CD4-positive, alpha-beta T cell treated with Interleukin-15 for 1 hour (primary cell): ENCODE measurements at places on chromosomes 2 and 18.

DNA sequence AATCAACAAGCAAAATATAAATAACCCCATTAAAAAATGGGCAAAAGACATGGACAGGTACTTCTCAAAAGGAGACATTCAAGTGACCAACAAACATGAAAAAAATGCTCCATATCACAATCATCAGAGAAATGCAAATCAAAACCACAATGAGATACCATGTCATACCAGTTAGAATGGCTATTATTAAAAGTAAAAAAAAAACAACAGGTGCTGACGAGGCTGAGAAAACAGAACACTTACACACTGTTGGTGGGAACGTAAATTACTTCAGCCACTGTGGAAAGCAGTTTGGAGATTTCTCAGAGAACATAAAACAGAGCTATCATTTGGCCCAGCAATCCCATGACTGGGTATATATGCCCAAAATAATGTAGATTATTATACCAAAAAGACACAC, 69.1 kb downstream of the CWC22 start:
- no peak for DNase-seq

GRCh38 chr2:75289771-75290170, 90.5 kb upstream of the TACR1 start:
- DNase-seq = no peak

GRCh38 chr2:40344364-40344763, 107.5 kb downstream of the SLC8A1 start:
- DNase-seq = no peak

DNA sequence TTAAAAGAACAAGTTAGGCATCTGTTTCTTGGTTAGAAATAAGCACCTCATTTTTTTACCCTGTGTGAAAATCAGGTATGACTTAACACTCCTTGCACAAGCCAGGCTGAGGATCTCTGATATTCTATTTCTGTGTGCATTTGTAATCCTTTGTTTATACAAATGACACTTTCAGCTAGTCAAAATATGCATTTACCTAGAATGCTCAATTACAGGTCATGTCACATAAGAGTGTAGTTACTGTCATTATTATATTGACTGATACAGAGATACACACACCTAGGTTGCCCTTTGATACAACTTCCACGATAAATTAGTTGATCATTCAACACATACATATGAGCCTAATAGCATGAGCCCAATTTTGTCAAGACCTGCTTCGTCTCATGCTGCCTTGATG, 144.3 kb downstream of the CHST9 start:
- DNase-seq = no peak

- DNase-seq = no peak
Measured at GRCh38 chr2:120109186-120110061, 96.5 kb downstream of the EPB41L5 start.

- no peak for DNase-seq
Measured at GRCh38 chr2:236086971-236087465, 81.2 kb downstream of the GBX2 start.

DNA sequence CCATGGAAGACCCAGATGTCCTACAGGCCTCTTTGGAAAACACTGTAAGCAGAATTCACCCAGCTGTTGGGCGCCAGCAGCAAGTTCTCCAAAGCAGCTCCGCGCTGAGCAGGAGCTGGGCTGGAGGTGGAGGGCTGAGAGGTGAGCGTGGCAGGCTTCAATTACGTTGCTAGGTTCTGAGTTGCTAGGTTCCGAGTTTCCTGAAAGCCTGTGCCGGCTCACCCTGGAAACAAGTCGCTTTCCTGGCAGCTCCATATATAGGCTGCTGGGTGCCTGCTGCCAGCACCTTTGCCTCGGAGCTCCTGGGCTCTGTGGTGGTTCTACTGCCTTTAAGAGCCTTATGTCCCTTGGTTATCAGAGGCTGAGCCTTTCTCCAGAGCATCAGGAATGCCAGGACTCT, 14.4 kb upstream of the EGR4 start:
- DNase-seq = no peak

DNA sequence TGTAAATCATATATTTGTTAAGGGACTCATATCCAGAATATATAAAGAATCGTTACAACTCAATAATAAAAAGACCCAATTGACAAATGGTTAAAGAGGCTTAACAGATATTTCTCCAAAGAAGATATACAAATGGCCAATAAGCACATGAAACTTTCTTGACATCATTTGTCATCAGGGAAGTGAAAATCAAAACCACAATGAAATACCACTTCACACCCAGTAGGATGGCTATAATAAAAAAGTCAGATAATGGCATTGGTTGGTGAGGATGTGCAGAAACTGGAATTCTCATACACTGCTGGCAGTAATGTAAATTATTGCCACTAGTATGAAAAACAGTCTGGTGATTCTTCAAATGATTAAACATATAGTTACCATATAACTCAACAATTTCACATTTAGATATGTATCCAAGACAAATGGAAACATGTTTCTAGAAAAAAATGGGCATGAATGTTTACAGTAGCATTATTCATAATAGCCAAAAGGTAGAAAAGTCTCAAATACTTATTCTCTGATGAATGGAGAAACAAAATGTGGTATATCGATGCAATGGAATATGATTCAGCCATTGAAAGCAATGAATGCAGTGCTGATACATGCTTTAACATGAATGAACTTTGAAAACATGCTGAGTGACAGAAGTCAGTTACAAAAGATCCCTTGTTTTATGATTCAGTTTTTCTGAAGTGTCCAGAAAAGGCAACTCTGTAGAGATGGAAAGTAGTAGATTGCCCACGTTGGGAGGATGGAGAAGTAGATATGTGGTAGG, 304.6 kb upstream of the ZEB2 start:
- DNase-seq = no peak

DNA sequence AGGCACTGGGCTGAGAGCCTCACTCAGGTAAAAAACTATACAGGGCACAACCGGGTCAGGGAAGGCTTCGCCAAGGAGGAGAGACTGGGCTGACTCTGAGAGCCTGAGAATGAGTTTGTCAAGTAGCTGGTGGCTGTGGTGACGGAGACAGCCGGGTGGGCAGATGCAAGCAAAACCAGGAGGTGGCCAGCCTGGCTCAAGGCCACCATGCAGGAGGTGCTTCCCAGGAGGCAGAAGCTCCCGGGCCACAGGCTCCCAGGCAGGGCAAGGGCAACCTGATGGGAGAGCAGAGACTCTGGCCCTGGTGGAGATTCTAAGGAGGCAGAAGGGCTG, 2.9 kb upstream of the INHBB start:
- DNase-seq = no peak

- DNase-seq = no peak
Measured at GRCh38 chr18:60259052-60259681, 113.4 kb downstream of the MC4R start.

DNA sequence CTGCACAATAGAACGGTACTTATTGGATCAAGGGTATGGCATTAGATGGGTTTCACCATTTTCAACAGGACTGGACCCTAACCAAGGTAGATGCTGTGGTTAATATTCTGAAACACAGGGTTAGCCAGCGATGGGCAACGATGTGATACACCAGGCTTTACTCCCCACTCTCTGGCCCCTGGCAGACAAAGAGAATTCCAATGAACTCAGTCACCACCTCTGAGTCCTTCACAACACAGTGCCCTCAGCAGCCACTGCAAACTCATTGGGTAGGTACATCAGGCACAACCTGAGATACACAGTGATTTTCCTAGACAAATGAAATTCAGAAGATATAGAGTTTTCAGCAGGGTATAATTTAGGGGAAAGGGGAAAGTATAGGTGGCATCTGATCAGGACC, 634.5 kb downstream of the ZEB2 start:
- no peak for DNase-seq

- no peak for DNase-seq
Measured at GRCh38 chr2:98698896-98699295, 32.0 kb downstream of the MGAT4A start.

- DNase-seq = no peak
Measured at GRCh38 chr2:80830891-80831290, 526.3 kb upstream of the LRRTM1 start.

DNA sequence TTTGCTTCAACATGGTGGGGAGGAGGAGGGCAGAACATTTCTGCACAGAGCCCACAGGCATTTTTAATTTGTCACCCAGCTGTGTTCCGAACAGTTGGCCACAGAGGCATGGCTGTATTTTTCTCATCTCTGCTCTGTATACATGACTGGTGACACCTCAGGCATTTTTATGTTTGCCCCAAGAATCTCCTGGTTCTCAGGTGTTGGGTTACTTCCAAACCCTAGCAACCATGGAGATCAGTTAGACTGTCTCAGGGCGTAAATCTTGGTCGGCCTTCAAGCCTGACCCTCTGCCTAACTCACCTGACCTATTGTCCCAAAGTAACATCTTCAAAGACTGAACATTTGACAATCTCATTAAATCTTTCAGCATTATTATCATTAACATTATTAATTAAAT, 100.0 kb downstream of the ABCA12 start:
- DNase-seq = no peak

- DNase-seq = no peak
Measured at GRCh38 chr18:72056171-72056570, 488.0 kb downstream of the CBLN2 start.

- no peak for DNase-seq
Measured at GRCh38 chr2:199903111-199903510, 8.0 kb upstream of the C2orf69 start.

DNA sequence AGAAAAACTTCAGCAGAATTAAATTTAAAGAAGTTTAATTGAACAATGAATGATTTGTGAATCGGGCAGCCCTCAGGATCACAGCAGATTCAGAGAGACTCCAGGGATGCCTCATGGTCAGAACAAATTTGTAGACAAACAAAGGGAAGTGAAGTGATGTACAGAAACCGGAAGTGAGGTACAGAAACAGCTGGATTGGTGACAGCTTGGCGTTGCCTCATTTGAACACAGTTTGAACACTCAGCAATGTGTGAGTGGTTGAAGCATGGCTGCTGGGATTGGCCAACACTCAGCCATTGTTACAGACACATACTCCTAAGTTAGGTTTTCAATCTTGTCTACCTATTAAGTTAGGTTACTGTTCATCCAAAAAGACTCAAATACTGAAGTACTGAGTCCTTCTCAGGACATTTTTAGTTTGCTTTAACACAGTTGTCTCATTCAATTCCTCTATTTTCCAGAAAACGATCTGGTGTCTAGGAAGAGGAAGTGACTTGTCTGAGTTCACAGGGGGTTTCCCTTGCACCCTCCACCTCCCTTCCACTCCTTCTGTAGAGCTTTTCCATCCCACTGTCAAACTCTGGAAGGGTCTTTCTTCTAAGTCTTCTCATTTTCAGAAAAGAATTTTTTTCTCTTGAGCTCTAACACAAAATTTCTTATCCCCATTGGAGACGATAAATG, 137.9 kb downstream of the SLC4A3 start:
- no peak for DNase-seq

- no peak for DNase-seq
Measured at GRCh38 chr2:228433721-228434120, 252.2 kb upstream of the SPHKAP start.

DNA sequence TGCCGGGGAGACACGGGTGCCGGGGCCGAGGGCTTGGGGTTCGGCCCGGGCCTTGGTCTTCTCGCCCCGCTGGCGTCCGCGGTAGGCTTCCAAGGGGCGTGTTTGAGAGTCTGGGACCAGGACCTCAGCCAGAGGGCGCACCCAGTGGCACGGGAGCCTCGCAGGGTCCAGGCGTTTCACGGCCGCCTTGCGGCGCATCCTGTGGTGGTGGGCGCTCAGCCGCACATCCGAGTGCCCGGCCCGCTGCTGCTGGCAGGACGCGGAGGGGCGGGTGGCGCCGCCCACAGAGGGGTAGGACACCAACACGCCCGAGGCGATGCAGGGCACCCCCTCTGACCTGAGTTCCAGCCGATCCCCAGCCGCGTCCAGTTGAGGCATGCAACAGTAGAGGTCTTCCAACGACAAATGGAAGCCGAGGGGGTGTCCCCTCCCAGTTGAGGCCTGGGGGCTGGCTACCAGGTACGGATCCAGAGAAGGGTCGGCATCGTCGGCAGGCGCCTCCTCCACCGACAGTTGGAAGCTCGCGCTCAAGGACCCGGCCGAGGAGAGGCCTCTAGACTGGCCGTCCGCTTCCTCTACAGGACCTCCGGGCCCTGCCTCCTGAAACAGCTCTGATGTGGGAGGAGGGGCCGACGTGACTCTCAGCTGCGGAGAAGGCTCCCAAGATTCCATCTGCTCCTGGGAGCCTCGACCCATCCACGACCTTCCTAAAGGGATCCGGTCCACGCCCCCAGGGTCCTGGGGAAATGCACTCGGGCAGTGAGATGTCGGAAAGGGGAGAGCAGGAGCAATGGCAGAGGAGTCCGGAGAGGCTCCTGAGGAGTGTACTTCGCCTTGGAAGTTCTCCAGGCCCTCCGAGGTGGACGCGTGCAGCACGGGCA, 6.3 kb downstream of the C2orf81 start:
- peak; percentile 34 for DNase-seq

DNA sequence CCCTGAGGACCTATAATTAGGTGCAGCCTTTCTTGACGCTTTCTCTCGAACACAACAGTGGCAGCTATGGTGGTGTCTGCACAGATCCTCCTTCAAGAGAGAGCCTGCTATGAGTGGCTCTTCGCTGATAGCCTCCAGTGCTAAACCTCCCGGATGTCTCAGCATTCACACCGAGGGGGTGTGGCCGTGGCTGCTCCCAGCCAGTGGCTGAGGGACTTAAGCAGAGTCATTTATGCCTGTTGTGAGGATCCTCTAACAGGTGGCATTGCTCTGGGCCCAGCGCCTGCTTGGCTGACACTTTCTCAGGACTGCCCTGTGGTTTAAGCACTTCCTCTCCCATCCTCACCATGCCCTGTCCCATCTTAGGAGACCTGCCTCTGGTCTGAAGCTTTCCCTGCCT, 592.0 kb upstream of the LRRTM1 start:
- no peak for DNase-seq

- DNase-seq = peak; percentile 82
Measured at GRCh38 chr2:68828887-68829708, 42.1 kb downstream of the BMP10 start.

- DNase-seq = no peak
Measured at GRCh38 chr2:230434677-230435324, 18.8 kb downstream of the SP100 start.

DNA sequence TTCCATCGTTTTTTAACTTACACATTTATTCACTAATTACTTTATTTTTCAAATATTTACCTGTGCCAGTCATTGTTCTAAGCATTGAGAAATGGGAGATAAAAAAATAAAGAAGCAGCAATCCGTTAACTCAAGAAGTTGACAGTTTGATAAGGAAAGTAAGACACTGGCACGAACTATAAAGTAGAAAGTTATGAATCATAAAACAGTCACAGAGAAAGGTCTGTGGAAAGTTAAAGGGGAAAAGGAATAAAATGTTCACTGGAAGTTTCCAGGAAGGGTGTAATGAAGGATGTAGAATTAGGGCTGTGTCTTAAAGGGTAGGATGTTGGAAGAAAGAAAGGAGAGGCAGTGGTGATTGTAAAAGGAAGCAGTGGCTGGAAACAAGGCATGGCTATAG, 118.9 kb downstream of the RDH14 start:
- DNase-seq = no peak
